Erythroblast (primary cell): ENCODE measurements at places on chromosomes 6 and 20.
A peak's percentile ranks its signal among the peaks of the same experiment; 100 is the strongest.

GRCh38 chr6:130138909-130139242 lies 83.9 kb downstream of the SAMD3 start:
- DNase-seq, result no peak

- DNase-seq, result no peak
Measured at GRCh38 chr6:53730767-53731166, 64.0 kb upstream of the LRRC1 start.

DNA sequence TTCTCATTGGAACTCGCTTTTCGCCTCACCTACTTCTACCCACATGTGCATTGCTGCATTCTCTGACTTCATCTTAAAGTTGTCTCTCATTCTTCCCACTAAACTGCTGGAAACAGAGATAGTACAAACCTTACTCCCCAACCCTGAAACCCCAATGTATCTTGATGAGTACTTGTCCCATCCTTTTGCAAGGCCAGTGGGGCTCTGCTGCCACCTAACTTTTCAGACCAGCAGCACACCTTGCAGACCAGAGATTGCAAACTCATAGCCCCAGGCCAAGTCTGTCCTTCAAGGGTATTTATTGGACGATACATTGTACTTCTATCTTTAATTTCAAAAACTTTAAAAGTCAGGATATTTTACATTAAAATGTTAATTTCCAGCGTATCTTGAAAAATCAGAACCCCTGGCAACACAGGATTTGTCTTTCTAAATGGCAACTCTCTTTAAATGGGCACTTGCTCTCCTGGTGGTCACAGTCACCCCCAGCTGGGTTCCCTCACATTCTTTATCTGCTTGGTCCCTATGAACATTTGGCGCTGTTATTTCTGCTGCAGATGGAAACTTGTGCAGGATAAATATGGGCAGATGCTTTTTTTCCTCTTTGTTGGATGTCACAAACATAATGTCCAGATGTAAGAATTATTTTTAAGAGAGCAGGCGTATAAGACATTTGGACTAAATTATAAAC lies 83.9 kb downstream of the SOD2 start:
- DNase-seq, result peak; percentile 67

DNA sequence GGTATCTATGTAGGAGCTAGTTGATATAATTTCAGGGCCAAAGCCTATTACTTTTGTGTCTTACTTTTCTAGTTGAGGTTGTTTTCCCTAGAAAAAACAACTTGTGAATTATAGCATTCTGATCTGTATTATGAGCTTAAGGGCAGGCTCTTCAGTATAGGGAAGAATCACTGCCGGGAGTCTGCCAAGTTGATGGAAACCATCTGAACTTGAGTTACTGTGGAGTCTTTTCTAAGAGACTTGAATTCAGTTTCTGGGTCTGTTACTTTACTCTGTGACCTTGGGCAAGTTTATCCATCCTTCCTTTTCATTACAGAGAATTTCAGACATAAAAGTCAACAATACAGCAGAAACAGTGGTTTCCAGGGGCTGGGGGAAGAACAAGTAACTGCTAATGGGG lies 2.1 kb upstream of the CASS4 start:
- no peak for DNase-seq

DNA sequence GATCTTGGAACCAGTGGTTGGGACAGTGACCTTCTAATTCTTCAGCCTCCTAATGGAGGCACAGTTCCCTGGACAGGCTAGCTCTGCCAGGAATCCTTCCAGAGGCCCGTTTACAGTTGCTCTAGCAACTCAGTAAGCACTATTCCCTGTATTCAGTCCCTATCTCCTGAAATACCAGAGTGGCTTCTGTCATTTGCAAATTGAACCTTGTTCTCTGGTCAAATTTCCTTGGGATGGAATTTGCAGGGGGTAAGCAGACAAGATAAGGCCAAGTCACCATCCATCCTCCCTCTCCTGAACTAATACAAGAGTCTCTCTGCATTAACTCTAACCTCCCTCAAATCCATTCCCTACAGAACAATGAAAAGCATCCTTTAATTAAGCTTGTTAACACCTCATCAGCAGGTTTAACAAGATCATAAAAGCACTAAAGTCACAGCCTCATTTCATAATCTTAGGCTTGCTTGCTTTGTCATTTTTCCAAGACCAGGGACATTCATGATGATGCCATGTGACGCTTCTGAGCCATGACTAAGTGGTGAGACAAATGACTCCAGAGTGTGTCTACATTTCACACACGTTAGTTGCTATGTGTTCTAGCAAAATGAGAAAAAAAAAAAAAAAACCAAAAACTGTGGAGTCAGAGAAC lies 37.1 kb downstream of the SLC22A23 start:
- DNase-seq, result peak; percentile 59
